ENCODE measurements at places on chromosomes 6 and 20. TPM values are rescaled to one million over a fixed set of nuclear protein-coding genes. Genes with fewer than 3 reads are reported as not detected.

Gene KHDC1L
- not detected for total RNA-seq

Gene C4A
- 0.94 TPM for total RNA-seq

Gene FNDC11
- 0.45 TPM for total RNA-seq

Gene STMND1
- not detected for total RNA-seq

Gene TNNC2
- total RNA-seq = 1.7 TPM

Gene LRRC73
- total RNA-seq = 1.9 TPM

Gene CD83
- 7.2 TPM for total RNA-seq

Gene REPS1
- total RNA-seq = 17.4 TPM

Gene PTK6
- 0.24 TPM for total RNA-seq

Measured in A375 (cell line).